ENCODE measurements at places on chromosomes 6 and 20.

DNA sequence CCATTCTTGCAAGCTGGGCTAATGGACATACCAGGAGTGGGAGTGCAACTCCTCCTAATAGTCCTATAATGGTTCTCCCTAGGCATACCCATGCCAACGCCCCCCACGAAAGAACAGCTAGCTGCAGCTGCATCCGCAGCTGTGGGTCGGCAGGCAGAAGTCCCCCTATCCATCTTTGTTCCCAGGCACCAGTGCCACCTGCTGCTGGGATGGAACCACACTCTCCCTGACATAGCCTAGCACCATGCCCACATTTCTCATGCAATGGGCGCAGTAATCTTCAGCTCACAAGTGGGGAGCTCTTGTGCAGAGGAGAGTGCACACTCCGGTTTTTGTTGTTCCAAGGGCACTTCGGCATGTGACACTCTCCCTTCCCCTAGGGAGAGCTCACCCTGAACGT, 567.8 kb downstream of the GRIK2 start:
- no peak for DNase-seq

DNA sequence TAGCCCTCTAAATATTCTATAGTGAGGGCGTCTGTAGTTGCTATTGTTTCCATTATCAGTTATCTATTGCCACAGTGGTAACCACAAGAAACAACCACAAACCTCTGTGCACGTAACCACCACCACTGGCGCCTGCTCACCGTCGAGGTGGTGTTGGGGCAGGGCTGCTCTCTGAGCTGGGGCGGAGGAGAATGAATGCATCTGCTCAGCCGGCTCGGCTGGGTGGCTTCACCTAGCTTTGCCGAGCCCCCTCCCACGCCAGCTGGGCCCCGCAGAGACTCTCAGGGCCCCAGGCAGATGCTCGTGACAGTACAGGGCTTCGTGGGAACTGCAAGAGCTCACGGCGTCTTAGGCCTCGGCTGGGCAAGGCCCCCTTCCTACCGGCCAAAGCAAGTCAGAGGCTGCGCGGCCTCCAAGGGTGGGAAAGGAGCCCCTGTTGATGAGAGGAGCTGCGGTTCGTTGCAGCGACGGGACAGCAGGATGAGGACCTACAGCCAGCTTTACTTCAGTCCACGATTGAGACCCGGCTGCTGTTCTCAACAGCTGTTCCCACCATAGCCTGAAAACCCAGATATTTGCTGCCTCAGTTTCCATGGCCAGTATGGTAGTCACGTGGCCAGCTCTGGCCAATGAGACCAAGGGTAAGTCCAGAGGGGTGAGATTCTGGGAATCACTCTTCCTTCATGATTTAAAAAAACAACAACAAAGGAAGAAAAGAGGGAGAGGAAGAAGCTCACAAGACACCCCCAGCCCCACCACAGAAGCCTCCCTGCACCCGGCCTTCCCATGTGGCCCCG, 120.2 kb upstream of the AFDN start:
- peak; percentile 65 for DNase-seq

DNA sequence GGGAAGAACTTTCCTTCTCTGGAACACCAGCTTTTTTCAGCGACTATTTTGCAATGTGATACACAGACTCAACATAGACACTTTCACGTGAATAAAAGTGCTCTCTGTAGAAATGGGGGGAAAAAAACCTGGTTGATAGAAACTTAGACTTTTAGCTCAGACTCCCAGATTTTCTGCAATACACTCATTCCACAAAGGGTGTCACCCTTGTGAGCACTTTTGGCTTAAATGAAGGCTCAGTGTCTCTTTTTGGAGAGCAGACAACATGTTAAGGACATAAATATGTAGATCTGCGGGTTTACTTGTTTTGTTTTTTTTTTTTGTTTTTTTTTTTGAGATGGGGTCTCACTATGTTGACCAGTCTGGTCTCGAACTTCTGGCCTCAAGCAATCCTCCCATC, 579.6 kb downstream of the PTPRT start:
- DNase-seq: no peak

- DNase-seq: no peak
Observed at GRCh38 chr6:11161031-11161956, 49.8 kb upstream of the ERVFRD-1 start.

DNA sequence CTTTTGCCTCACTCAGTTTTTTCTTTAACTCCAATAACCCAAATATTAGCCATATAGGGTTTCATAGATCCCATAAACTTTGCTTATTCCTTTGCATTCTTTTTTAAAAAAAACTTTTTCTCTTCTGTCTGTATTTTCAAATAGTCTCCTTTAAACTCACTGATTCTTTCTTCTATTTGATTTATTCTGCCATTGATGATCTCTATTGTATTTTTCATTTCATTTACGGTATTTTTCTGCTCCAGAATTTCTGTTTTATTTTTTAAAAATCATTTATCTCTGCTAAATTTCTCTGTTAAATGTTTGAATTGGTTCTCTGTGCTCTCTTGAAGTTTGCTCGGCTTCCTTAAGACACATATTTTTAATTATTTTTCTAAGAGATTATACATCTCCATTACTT, 573.3 kb upstream of the MAN1A1 start:
- no peak for DNase-seq

- no peak for DNase-seq
Observed at GRCh38 chr6:104521176-104521575, 338.5 kb downstream of the HACE1 start.

GRCh38 chr6:52537001-52537753, 39.7 kb downstream of the TRAM2 start:
- no peak for DNase-seq

DNA sequence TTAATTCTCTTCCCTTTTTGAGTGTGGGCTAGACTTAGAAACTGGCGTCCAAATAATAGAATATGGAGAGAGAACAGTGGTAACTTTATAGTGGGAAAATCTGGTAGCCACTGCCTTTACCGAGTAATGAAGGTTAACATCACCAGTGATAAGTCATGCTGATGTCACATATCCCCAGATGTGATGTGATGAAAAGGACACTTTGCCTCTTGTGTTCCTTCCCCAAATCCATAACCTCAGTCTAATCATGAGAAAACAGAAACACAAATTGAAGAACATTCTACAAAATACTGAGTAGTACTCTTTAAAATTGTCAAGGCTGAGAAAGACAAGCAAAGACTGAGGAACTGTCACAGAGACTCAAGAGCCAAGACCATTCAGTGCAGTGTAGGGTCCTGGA, 17.8 kb downstream of the ANKS1A start:
- DNase-seq: no peak

DNA sequence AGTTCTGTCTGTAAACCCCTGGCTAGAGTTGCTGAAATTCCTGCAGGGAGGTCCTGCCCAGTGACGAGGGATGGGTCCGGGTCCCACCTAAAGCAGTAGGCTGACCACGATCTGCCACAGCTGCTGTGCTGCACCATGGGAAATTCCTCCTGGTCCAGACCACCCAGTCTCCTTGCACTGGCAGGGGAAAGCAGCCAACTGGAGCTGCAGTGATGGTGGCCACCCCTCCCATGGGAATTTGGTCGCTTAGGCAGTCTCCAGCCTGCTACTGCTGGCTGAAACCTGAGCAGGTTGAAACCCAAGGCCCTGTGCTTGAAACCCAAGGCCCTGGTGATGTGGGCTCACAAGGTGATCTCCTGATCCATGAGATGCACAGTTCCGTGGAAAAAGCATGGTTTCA, 23.9 kb upstream of the MOXD1 start:
- DNase-seq: no peak

GRCh38 chr6:110063594-110064263, 85.6 kb downstream of the GPR6 start:
- DNase-seq: no peak

GRCh38 chr6:15284743-15285142, 38.9 kb downstream of the JARID2 start:
- DNase-seq: no peak

- no peak for DNase-seq
Observed at GRCh38 chr20:37885042-37885441, 17.9 kb upstream of the VSTM2L start.

DNA sequence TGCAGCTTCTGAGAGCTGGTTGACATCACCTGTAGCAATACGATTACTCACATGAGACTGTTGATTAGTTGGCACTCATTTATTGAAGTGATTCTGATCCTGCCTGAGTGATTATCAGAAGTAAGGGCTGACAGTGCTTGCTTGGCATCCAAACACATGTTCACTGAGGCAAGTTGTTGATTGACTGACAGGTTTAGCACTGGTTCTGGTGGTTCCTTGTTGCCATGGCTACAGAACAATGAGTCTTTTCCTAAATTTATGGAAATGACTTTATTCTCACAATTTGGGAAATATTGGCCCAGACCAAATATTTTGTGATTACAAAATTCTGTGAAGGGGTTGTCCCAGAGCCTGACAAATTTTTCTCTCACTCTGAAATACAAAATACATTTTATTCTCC, 146.0 kb upstream of the RAB32 start:
- no peak for DNase-seq

- no peak for DNase-seq
Observed at GRCh38 chr6:121959501-121959900, 440.0 kb upstream of the HSF2 start.

GRCh38 chr20:18164356-18164755, 26.7 kb downstream of the KAT14 start:
- no peak for DNase-seq

GRCh38 chr6:18121580-18122127, 823 bp downstream of the NHLRC1 start:
- DNase-seq: no peak

DNA sequence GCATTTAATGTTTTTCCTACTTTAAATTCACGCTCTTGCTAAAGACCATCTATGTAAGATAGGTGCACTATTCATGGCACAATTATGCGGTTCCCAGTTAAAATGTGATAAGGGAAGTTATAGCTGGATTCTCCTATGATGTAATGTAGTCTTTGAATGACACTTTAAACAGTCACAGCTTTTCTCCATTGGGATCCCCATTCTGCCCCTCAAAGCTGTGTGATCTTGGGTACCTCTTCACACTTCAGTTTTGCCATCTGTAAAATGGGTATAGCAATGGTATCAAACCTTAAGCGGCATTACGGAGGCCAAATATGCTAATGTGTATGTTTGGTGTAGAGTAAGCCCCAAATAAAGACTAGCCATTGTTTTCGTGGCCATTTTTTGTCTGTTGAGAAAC, 64.7 kb upstream of the ZNF217 start:
- DNase-seq: no peak

- no peak for DNase-seq
Observed at GRCh38 chr20:17179840-17180239, 47.0 kb upstream of the PCSK2 start.

DNA sequence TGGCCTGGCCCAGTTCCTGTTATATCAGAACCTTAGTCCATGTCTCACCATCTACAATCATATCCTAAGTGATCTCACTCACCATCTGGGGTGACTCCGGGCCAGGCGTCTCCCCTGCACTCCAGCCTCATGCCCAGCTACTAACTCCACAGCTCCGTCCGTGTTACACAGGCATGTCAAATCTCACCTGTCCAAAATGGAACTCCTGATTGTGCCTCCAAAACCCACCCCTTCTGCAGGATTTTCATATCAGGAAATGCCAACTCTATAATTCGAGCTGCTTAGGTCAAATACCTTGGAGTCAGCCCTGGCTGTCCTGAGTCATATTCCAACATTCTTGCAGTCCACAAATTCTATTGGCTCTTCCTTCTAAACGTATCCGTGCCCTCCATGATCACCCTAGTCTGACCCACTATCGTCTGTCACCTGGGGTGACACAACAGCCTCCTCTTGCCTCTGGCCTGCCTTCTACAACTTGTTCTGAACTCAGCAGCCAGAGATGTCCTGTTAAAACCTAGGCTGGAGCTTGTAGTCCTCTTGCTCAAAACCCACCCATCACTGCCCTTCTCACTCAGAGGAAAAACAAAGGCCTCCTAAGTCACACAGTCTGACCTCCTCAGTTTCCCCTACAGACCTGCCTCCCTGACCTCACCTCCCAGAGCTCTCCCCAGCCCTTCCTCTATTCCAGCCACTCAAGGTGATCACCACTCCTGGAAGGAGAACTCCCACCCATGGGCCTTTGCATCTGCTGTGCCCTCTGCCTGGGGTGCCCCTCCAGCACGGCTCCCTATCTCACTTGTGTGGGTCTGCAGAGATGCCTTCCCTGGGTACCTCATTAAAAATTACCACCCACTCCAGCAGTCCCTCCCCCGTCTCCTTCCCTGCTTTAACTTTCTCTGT, 85.3 kb upstream of the SIRPA start:
- DNase-seq: no peak

- DNase-seq: no peak
Observed at GRCh38 chr6:160122744-160123143, 1.1 kb downstream of the SLC22A1 start.

GRCh38 chr6:7922596-7922995, 12.0 kb upstream of the TXNDC5 start:
- no peak for DNase-seq

DNA sequence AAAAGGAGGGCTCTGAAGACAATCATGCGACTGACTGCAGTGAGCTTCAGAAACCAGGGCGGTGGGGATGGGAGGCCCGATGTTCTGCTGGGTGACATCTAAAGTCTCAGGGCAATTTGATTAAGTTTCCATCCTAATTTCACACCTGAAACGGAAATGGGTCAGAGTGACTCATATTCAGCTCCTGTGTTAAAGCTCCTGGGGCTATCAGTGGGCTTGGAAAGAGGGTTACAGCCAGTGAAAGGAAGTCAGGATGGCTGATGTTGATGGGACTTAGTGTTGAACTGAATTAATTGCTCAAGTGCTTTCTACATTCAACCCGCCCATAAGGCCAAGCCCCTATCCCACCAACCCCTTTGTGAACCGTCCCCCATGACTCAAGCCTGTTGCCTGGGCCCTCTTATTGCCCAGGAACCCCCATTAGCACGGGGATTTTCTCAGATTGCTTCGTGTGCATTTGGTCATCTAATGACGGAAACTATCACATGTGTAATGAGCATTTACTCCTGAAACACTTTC, 47.1 kb upstream of the TBC1D7 start:
- DNase-seq: no peak
